Right lobe of liver (tissue), 6 donors: ENCODE measurements at places on chromosomes 12 and 14. TPM values are rescaled to one million over a fixed set of nuclear protein-coding genes. Genes with fewer than 3 reads are reported as not detected.

DNA sequence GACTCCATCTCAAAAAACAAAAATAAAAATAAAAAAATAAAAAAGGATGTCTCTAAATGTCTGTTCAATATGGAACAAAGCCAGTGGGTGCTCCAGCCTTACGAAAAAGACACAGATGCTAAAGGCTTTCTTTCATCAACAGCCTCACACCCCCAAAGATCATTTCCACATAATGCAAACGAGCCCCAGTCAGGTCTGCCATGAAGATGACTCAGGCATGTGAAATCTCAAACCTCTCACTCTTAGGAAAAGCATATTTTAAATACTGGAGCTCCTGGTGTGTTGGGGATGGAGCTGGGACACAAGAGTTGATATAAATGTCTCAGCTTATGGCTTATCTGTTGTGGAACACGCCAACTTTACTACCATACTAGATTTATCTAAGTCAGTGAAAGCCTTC lies 49.9 kb upstream of the PLXNC1 start:
- no peaks in the 10 kb centered on the region for H3K27me3 ChIP-seq
- no peak for DNase-seq
- H3K4me3 ChIP-seq, result no peak overlapping the region
- H3K4me1 ChIP-seq, result peaks cover 10% of the 10 kb centered on the region
- H3K36me3 ChIP-seq, result no peaks in the 10 kb centered on the region
- H3K27ac ChIP-seq, result no peak overlapping the region

DNA sequence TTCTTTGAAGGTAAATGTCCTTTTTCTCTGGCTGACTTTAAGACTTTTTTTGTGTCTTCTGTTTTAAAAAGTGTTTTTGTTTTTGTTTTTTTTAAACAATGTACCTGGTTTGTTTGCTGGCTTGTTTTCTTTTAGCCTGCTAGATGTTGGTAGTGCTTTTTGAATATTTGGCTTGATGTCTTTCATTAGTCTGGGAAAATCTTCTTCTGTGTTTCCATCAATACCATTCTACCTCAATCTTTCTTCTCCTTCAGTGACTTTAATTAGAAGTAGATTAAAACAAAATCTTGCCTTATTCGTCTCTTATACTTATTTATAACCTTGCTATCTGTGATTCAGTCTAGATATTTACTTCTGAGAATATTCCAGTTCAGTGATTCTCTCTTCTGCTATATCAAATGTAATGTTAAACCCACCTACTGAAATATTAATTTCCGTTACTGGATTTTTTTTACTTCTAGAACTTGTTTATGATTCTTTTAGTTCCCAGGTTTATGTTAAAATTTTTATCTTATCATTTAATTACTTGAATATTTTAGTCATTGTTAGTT lies 21.5 kb downstream of the LMNTD1 start:
- no peaks in the 10 kb centered on the region for H3K36me3 ChIP-seq
- no peak for DNase-seq
- peaks cover 11% of the 10 kb centered on the region for H3K4me1 ChIP-seq
- no peaks in the 10 kb centered on the region for H3K27me3 ChIP-seq
- H3K27ac ChIP-seq, result no peak overlapping the region

DNA sequence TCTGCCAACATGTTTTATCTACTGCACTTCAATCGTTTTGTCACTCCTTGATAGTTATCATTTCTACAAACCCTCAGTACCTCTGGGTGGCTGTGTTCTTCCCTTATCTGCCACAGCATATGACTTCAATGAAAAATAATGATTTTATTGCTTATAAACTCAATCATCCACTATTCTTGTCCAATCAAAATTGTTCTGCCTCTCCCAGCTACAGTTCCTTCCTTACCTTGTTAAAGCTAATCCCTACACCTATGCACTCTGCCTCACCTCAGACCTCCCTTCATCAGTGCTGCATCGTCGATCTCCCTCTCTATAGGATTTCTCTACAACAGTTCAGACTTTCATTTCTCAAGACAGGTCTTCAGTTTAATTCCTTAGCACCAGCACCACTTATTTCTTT lies 58.8 kb downstream of the ERGIC2 start:
- H3K27me3 ChIP-seq, result no peaks in the 10 kb centered on the region
- no peaks in the 10 kb centered on the region for H3K36me3 ChIP-seq
- DNase-seq, result no peak
- no peak overlapping the region for H3K27ac ChIP-seq

The RNASE7 gene
- 0.18 TPM for total RNA-seq

The NOS1 gene
- 0.07 TPM for total RNA-seq

The CLEC1B gene
- total RNA-seq, result 20.2 TPM

- DNase-seq, result no peak
- H3K27ac ChIP-seq, result no peak overlapping the region
- H3K4me3 ChIP-seq, result no peak overlapping the region
- no peaks in the 10 kb centered on the region for H3K4me1 ChIP-seq
- no peaks in the 10 kb centered on the region for H3K36me3 ChIP-seq
Measured at GRCh38 chr14:50954811-50955372, 10.6 kb upstream of the PYGL start.

- no peaks in the 10 kb centered on the region for H3K36me3 ChIP-seq
- no peaks in the 10 kb centered on the region for H3K4me1 ChIP-seq
- no peak overlapping the region for H3K27ac ChIP-seq
- no peak overlapping the region for H3K4me3 ChIP-seq
Measured at GRCh38 chr12:115943630-115944391, 333.7 kb downstream of the MED13L start.

The NANOG gene
- not detected for total RNA-seq

DNA sequence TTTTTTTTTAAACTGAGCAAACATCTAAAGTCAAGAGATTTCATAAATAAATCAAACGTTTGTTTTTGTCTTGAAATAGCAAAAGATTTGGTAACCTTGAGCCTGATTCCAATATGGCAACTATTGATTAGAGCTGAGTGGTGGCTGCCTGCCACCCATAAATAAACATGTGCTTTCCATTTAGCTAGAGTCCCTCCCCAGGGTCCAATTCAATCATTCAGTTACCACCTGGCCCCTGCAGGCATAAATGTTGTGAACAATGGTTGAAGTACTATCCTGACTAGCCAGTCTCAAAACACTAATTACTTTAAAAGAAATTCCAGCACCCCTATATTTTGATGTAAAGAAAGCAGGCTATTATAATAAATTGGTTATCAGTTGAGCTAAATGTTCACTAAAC lies 129.7 kb upstream of the GRIP1 start:
- H3K27me3 ChIP-seq, result no peaks in the 10 kb centered on the region
- no peaks in the 10 kb centered on the region for H3K4me1 ChIP-seq
- H3K27ac ChIP-seq, result no peak overlapping the region
- no peak for DNase-seq
- no peaks in the 10 kb centered on the region for H3K36me3 ChIP-seq
- no peak overlapping the region for H3K4me3 ChIP-seq

GRCh38 chr12:125240717-125241116 lies 175.5 kb downstream of the AACS start:
- no peak for DNase-seq
- no peaks in the 10 kb centered on the region for H3K4me1 ChIP-seq
- H3K27me3 ChIP-seq, result no peaks in the 10 kb centered on the region
- H3K27ac ChIP-seq, result no peak overlapping the region
- no peaks in the 10 kb centered on the region for H3K36me3 ChIP-seq
- H3K4me3 ChIP-seq, result no peak overlapping the region

DNA sequence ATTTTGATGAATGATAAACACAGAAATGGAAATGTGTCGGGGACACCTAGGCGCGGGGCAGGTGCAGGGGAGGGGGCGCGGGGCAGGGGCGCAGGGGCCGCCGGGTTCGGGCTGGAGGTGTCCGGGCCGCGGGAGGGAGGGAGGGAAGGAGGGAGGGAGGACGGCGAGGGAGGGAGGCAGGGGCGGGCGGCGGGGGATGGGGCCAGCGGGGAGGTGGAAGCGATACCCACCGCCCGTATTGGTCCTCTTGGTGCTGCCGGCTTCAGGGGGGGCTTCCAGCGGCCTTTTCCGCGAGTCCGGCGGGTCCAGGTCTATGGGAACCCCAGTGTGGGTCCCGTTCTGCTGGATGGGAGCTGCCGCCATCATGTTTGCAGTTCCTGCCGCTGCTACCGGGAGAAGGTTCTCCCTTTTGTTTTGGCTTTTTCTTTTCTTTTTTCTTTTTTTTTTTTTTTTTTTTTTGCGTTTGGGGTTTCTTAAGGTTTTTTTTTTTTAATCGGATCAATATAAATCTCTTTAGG lies 703 bp downstream of the NOVA1 start:
- H3K27ac ChIP-seq, result no peak overlapping the region
- H3K27me3 ChIP-seq, result no peaks in the 10 kb centered on the region
- no peaks in the 10 kb centered on the region for H3K4me1 ChIP-seq
- H3K4me3 ChIP-seq, result peak overlapping the region; percentile 48

DNA sequence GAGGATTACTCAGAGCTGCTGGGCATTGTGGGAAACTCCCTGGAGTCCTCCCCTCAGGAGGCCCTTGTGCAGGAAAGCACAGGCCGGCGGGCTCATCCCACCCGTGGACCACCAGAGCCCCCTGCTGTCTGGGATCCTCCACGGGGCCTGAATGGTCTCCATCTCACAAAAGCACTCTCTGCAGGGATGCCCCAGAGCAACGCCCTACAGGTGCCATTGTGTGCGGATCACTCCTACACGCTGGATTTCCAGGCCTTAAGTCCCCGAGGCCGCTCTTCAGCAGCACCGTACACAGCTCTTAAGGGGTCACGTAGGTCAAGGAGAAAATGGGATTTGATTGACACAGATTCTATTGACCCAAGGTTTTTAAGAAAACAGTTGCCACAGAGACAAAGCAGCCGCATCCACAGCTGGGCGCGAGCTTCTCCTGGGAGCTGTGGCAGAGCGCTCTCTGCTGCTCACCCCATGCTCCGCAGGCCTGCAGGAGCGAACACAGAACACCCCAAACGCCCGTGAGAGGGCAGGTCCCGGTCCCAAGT lies 36.7 kb upstream of the RIMBP2 start:
- no peak overlapping the region for H3K27ac ChIP-seq
- H3K4me3 ChIP-seq, result no peak overlapping the region
- no peaks in the 10 kb centered on the region for H3K36me3 ChIP-seq
- H3K4me1 ChIP-seq, result peaks cover 3% of the 10 kb centered on the region

The ZDHHC22 gene
- not detected for total RNA-seq

The DTX3 gene
- total RNA-seq, result 2.2 TPM

The KLRB1 gene
- 1.4 TPM for total RNA-seq

GRCh38 chr12:13289653-13290289 lies 93.2 kb downstream of the EMP1 start:
- DNase-seq, result no peak
- H3K36me3 ChIP-seq, result no peaks in the 10 kb centered on the region
- H3K27me3 ChIP-seq, result no peaks in the 10 kb centered on the region

The CCDC91 gene
- 14.0 TPM for total RNA-seq

DNA sequence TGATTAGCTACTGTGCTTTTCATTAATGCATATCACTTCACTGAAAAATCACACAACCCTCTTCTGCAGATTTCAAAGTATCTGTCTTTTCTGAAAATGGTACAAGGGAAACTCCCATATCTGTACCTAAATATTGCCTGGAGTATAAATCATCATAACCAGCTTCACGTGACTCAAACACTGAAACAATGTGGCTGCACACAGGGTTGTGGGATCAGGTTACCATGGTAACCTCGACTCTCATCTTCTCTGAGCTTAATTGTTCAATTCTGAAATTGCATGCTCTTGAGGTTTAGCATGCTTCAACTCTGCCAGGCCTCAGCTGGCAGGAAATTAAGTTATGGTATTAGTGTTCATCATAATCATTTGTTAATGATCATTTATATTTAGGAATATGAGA lies 77.5 kb upstream of the CPSF6 start:
- H3K4me1 ChIP-seq, result no peaks in the 10 kb centered on the region
- H3K4me3 ChIP-seq, result no peak overlapping the region
- no peaks in the 10 kb centered on the region for H3K27me3 ChIP-seq
- no peaks in the 10 kb centered on the region for H3K36me3 ChIP-seq
- no peak for DNase-seq
- H3K27ac ChIP-seq, result no peak overlapping the region

DNA sequence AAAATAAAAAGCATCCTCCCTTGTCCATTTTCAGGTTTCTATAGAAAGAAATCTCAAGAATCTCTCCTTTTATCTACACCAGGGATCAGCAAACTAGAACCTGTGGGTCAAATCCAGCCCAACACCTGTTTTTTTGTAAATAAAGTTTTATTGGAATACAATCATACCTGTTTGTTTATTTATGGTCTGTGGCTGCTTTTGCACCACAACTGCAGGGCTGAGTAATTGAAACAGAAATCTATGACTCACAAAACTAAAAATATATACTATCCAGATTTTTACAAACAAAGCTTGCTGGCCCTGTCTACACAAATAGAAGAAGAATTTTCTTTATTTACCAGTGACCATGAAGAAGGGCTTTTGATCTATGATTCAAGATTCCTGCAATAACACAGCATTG lies 95.1 kb upstream of the COCH start:
- H3K4me3 ChIP-seq, result no peak overlapping the region
- no peaks in the 10 kb centered on the region for H3K36me3 ChIP-seq
- H3K4me1 ChIP-seq, result no peaks in the 10 kb centered on the region
- no peaks in the 10 kb centered on the region for H3K27me3 ChIP-seq

DNA sequence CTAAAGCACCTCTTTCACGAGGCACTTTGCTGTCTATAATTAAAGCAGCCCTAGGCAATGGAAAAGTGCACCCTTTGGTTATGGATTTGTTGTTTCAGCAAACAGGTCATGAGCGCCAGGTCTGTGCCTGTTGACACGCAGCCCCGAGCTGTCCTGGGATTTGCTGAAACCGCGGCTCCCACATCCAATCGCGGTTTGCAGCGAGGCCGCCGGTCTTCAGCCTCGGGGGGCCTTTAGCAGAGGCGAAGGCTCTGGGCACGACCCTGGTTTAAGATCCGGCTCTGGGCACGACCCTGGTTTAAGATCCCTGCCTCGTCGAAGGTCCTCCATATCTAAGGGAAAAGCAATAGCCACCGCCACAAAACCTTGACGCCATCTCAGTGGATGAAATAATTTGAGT lies 79.2 kb downstream of the GLT1D1 start:
- DNase-seq, result no peak
- no peak overlapping the region for H3K4me3 ChIP-seq
- no peaks in the 10 kb centered on the region for H3K36me3 ChIP-seq
- H3K27me3 ChIP-seq, result no peaks in the 10 kb centered on the region
- H3K27ac ChIP-seq, result no peak overlapping the region
- no peaks in the 10 kb centered on the region for H3K4me1 ChIP-seq

The LHX5 gene
- total RNA-seq, result not detected

DNA sequence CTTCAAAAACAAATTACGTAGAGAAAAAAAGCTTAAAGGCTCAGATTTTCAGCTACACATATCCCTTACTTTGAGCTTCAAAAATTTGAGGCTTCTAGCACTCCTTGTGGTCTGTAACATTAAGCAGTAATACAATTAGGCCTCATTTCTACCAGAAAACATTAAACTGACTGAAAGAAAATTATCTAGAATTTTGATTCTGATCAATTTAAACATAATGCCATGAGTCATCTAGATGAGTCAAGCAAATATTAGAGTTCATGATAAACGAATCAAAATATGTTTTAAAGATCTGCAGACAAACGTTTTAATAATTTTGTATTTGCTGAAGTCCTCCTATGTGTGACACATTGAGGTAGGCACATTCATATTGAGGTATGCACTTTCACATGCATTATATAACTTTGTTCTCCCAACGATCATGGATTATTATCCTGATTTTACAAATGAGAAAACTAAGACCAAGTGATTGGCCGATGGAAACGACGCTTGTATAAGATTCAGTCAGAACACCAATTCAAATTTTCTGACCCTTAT lies 4.3 kb downstream of the OSBPL8 start:
- DNase-seq, result no peak
- H3K4me3 ChIP-seq, result no peak overlapping the region
- no peaks in the 10 kb centered on the region for H3K36me3 ChIP-seq
- H3K27me3 ChIP-seq, result no peaks in the 10 kb centered on the region
- H3K27ac ChIP-seq, result no peak overlapping the region

GRCh38 chr14:99213101-99213500 lies 58.9 kb downstream of the BCL11B start:
- H3K4me3 ChIP-seq, result no peak overlapping the region
- H3K27ac ChIP-seq, result no peak overlapping the region
- H3K4me1 ChIP-seq, result no peaks in the 10 kb centered on the region
- H3K27me3 ChIP-seq, result no peaks in the 10 kb centered on the region

GRCh38 chr12:107669946-107670345 lies 15.7 kb upstream of the PWP1 start:
- no peak overlapping the region for H3K27ac ChIP-seq
- DNase-seq, result no peak
- H3K4me3 ChIP-seq, result no peak overlapping the region
